ENCODE measurements at places on chromosomes 4 and X. TPM values are rescaled to one million over a fixed set of nuclear protein-coding genes. Genes with fewer than 3 reads are reported as not detected.

The BTK gene
- total RNA-seq, result 1.3 TPM

The NOX1 gene
- not detected for total RNA-seq

The HTR2C gene
- not detected for total RNA-seq

The NDNF gene
- 0.34 TPM for total RNA-seq

The PRRG1 gene
- not detected for total RNA-seq

The LRP2BP gene
- 1.1 TPM for total RNA-seq

The TXK gene
- total RNA-seq, result 23.5 TPM

The ATOH1 gene
- total RNA-seq, result not detected

The SMIM20 gene
- total RNA-seq, result 26.9 TPM

The TSPAN6 gene
- total RNA-seq, result 0.36 TPM

The ZMAT1 gene
- 3.3 TPM for total RNA-seq

The PPEF1 gene
- not detected for total RNA-seq

The CLCN4 gene
- total RNA-seq, result not detected

The NRK gene
- not detected for total RNA-seq

The RHOXF1 gene
- not detected for total RNA-seq

The FAM47E gene
- total RNA-seq, result not detected

The SYAP1 gene
- total RNA-seq, result 18.2 TPM

The ZNF827 gene
- total RNA-seq, result 31.1 TPM

The FAM184B gene
- total RNA-seq, result 0.05 TPM

The HERC3 gene
- total RNA-seq, result 66.4 TPM

The MAGEA8 gene
- total RNA-seq, result not detected

The TRMT10A gene
- total RNA-seq, result 7.7 TPM

The SLC25A31 gene
- total RNA-seq, result not detected

The CDX4 gene
- not detected for total RNA-seq

The SNCA gene
- not detected for total RNA-seq

The FHDC1 gene
- 0.11 TPM for total RNA-seq

The ODAM gene
- total RNA-seq, result not detected

The CT45A5 gene
- total RNA-seq, result not detected

The STK26 gene
- total RNA-seq, result 75.4 TPM

The CXCL5 gene
- total RNA-seq, result not detected

The NHS gene
- total RNA-seq, result 7.3 TPM

The FLNA gene
- 1,091 TPM for total RNA-seq

The ANKRD50 gene
- 0.54 TPM for total RNA-seq

The BCORL1 gene
- total RNA-seq, result 9.9 TPM

The USP17L28 gene
- not detected for total RNA-seq

The ETDB gene
- not detected for total RNA-seq

The ZNF157 gene
- 0.52 TPM for total RNA-seq

The VCX gene
- total RNA-seq, result not detected

The IQSEC2 gene
- total RNA-seq, result 0.07 TPM

The ITGB1BP2 gene
- total RNA-seq, result 5.3 TPM

The MGAT4D gene
- not detected for total RNA-seq

The LINC00632 gene
- 0.41 TPM for total RNA-seq

The SSX1 gene
- total RNA-seq, result not detected

The F11 gene
- not detected for total RNA-seq

The SYTL5 gene
- not detected for total RNA-seq

The GLUD2 gene
- total RNA-seq, result 0.81 TPM

The GAGE2A gene
- not detected for total RNA-seq

The TRIM61 gene
- total RNA-seq, result 1.2 TPM

The NEIL3 gene
- 18.7 TPM for total RNA-seq

The HPGD gene
- 4.7 TPM for total RNA-seq

The FGFBP1 gene
- total RNA-seq, result not detected

The EXOC1L gene
- not detected for total RNA-seq

The ZNF674 gene
- 1.7 TPM for total RNA-seq

The GPR119 gene
- total RNA-seq, result not detected

Data from activated CD8-positive, alpha-beta T cell treated with anti-CD3 and anti-CD28 coated beads for 36 hours (primary cell).